K562 (cell line): ENCODE measurements at places on chromosomes 12 and 14.

GRCh38 chr12:126627596-126627995 is 1562.4 kb downstream of the AACS start:
- DNase-seq: no peak

DNA sequence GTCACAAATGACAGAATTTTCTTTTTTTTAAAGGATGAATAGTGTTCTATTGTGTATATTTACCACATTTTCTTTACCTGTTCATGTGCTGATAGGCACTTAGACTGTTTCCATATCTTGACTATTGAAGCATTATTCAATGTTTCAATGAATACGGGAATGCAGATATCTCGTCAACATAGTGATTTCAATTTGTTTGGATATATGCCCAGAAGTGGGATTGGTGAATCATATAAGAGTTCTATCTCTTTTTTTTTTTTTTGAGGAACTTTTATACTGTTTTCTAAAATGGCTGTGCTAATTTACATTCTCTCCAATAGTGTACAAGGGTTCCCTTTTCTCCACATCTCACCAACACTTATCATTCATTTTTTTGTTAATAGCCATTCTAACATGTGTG is 97.9 kb upstream of the FAR2 start:
- no peak for DNase-seq

GRCh38 chr12:119415714-119416113 is 81.2 kb downstream of the CCDC60 start:
- no peak for DNase-seq

DNA sequence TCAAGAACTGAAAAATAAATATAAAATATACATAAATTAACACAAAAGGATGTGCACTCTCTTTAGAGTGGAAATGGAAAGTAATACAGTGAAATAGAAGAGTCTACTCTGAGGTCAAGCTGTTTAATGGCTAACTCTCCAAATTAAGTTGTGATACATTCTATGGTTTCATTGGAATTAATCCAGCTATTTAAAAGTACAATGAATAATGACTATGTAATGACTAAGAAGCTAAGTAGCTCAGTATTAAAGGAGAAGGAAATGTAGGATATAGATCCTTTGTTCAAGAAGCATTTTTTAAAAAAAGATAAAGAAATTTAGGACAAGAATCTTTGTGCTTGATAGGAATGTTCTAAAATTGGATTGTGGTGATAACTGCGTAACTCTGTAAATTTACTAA is 85.3 kb downstream of the LRP6 start:
- DNase-seq: no peak

DNA sequence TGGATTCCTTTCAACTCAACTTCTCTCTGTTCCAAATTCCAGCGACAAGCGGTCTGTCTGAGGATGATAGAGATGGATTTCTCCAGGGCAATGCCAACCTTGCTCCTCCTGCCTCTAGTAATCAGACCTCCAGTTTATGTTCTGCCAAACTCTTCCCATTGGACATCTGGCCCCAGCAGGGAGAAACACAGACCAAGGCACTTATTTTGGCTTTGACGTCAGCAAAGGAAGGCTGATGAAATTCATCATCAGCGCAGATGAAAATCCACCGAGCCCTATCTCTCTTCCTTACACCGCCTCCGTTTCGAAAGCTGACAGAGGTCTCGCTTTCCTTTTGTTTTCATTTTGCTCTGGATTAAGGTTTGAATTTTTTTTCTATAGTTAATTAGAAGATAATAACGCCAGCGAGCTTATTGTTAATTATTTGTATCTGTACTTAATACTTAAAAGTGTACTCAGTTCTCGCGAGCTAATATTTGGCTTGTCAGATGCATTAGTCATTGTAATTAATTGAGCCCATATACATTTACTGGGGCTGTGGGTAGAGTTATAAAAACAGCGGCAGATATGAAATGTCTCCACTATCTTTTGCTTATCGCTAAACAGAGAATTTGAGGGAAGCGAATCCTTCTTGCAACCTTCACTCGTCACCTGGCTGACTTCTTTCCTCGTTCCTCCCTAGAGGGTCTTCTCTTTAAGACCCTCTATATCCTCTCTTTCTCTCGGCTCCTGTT is 35.9 kb upstream of the MED13L start:
- peak; percentile 15 for DNase-seq

- DNase-seq: no peak
These were observed 239.0 kb downstream of the CPNE8 start for GRCh38 chr12:38666425-38666824.

DNA sequence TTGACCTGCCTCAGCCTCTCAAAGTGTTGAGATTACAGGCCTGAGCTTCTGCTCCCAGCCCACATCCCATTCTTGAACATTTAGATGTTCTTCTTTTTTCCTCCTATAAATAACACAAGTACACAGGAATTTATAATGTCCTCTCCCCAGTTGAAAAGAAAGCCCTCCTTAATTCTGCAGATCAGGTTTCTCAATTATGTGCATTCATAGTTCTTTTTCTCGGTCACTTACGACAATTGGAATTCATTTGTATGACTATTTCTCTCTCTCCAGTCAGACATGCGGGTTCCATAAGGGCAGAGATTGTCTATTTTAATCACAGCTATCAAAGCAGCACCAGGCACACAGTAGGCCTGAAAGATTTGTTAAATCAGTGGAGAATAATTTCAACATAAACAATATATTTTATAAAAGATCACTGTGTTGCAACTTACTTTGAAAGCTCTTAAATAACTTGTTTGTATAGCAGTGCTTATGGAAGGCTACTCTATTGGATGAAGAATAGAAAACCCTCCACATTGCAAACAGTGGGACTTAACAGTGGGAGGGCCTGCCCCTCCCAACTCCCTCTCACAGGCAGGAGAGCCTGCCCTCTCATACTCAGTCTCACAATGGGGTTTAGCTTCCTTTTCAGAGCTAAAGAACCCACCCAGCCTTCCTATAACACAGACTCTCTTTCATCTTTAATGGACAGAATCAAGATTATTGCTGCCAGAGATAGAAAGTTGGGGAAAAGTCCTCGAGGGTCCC is 84.1 kb upstream of the TRAF3 start:
- DNase-seq: no peak

DNA sequence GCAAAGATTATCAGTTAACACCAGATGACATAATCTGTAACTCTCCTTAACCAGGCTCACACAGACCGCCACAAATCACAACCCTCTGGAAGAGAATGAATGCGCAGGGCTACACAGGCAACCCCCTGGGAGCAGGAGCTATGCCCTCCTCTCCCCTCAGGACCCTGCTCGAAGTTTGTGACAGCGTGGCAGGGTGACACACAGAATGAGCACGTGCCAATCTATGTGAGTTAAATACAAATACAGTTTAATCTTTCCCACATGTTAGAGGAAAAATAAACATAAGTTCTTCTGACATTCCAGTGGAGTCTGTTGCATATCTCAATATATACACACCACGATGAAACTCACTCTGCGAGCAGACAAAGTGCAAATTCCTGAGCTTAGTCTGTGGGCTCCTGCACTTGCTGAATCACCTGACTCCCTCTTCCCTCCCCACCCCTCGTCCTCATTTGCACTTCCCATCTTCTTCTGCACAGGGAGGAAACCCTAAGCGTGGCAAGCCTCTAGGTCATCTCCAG is 37.6 kb downstream of the BCAT1 start:
- peak; percentile 23 for DNase-seq

DNA sequence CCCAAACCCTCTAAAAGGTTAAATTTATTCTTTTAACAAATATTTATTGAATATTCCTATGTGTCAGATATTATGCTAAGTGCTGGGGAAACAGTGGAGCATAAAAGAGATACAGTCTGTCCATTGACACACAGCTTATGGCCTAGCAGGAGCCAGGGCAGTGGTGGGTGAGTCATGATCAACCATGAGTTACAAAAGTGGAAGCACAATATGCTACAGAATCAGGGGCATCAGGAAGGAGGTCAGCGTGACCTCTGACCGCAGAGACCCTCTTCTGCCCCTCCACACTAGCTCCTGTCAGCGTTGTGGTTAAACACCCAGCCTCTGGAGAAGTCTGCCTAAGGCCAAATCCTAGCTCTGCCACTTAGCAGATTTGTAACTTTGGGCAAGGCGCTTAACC is 4.7 kb upstream of the PPP1R1A start:
- DNase-seq: no peak

GRCh38 chr12:24561411-24561871 is 387.5 kb downstream of the BCAT1 start:
- no peak for DNase-seq

GRCh38 chr14:75905147-75905904 is 76.5 kb downstream of the TGFB3 start:
- no peak for DNase-seq

DNA sequence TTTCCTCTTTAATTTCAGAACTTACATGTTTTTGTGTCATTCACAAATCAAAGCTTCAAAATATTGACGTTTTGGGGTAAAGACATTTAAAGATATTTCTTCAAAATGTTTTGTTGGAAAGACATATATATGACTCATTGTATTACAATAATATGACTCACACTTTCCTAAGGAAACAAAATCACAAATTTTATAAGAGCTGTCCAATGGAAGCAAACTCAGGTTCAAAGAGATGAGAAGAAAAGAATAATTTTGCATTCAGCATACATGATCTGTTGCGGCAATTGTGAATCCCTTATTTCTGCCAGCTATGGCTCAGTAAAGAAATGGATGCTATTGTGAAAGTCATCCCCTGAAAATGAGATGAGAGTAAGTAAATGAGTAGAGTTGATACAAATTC is 82.7 kb downstream of the GRIP1 start:
- no peak for DNase-seq

GRCh38 chr14:69363055-69363454 is 35.0 kb downstream of the ERH start:
- DNase-seq: peak; percentile 20

GRCh38 chr12:96020314-96021003 is 14.9 kb downstream of the LTA4H start:
- no peak for DNase-seq

- no peak for DNase-seq
These were observed 15.3 kb downstream of the LMO3 start for GRCh38 chr12:16590645-16591044.

GRCh38 chr14:76420827-76421226 is 44.9 kb downstream of the ESRRB start:
- no peak for DNase-seq

DNA sequence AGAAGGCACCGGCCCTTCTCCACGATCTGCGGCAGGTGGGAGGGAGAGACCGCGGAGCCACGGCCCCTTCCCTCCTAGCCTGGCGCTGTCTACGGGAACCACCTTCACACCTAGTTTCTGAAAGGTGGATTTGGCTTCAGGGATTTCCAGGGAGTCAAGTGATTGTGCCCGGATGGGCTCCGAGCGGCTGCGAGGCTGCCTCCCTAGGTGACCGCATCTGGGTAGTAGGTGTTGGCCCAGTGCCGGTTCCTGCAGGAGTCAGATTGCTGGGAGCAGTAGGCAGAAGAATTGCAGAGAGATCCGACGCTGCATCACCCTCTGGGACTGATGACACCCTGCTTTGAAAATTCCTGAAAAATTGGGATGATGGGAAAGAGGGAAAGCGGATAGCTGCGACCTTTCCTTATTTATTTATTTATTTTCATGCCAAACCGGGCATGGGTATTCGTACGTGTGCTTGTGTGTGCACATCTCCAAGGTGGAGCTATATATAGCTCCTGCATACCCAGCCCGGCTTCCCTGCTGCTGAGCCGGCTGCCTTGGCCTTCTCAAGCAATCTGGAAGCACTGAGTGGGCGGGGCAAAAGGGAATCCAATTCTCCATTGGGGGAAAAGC is 1.1 kb downstream of the CNTN1 start:
- DNase-seq: no peak

GRCh38 chr12:42705863-42706262 is 116.3 kb upstream of the PRICKLE1 start:
- DNase-seq: no peak

GRCh38 chr14:94998685-94999084 is 158.6 kb downstream of the DICER1 start:
- DNase-seq: no peak

- no peak for DNase-seq
These were observed 144.1 kb upstream of the BTG1 start for GRCh38 chr12:92289629-92290349.

- peak; percentile 40 for DNase-seq
These were observed 113.0 kb downstream of the MED13L start for GRCh38 chr12:116164250-116165035.

GRCh38 chr14:48398675-48399282 is 723.4 kb upstream of the MDGA2 start:
- peak; percentile 12 for DNase-seq

- no peak for DNase-seq
These were observed 499 bp downstream of the MIPOL1 start for GRCh38 chr14:37198273-37198598.

DNA sequence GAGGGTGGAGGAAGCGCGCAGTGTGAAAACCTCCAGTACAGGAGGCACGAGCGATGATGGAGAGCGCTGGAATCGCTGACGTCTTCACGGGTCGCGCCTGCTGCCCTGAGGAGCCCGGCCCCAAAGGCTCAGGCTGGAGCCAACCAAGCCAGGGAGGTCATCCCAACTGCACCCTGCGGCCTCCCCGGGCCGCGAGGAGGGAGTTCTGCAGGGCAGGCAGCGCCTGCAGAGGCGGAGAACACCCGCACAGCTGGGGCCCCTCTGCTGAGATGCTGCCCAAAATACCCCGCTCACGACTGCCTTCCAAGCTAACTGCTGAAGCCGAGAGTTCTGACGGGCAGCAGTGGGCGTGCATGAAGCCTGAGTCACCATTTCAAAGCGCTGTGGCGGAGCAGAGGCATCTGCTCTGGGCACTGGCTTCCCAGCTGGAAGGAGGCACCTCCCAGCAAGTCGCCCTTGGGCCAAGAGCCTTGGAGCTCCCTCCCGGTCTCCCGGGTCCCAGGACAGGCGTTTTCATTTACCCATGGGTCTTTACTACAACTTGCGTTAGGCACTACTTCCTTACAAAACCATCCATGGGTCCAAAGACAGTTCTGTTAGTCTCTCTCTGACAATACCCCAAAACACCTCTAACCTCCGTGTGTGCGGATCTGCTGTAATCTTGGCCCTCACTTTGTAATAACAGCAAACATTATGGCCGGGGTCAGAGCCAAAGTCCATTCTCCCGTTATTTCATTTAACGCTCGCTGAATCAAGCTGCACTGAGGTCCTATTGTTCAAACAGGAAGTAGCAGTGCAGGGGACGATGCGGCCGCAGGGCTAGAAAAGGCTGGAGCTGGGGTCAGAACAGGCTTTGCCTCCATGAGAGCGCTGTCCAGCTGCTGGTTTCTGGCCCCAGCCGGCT is 60.1 kb upstream of the RIMBP2 start:
- DNase-seq: peak; percentile 35

DNA sequence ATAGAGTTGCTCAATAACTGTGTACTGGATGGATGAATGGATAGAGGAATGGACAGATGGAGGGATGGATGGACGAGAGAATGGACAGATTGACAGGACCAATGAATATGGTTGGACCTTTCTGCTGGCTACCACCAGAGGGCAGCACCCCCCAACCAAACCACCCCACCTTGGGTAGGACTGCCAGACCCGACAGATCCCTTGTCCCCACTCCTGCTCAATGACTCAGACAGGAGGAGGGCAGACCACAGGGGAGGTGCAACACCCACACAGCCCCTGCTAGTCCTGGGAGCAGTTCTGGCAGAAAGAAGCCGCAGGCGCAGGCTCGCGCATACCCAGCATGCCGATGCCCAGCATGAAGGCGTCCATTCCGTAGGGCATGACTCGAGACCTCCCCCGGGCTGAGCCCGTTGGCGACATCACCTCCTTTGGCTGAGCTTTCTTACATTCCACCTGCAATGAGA is 12.4 kb downstream of the MSI1 start:
- DNase-seq: peak; percentile 96

GRCh38 chr12:52542785-52543318 is 10.1 kb downstream of the KRT71 start:
- no peak for DNase-seq
